ENCODE measurements at places on chromosomes 1 and 21. TPM values are rescaled to one million over a fixed set of nuclear protein-coding genes. Genes with fewer than 3 reads are reported as not detected.

The VHLL gene
- total RNA-seq = not detected

The CACHD1 gene
- 94.2 TPM for total RNA-seq

The AGL gene
- total RNA-seq = 23.7 TPM

The CA6 gene
- total RNA-seq = not detected

- no peak for DNase-seq
Observed at GRCh38 chr1:115768549-115768948, at the start of gene CASQ2. Gene CASQ2, minus strand, starts transcription at chr1:115768714. Its CDS starts 173 bp downstream, at chr1:115768541.

DNA sequence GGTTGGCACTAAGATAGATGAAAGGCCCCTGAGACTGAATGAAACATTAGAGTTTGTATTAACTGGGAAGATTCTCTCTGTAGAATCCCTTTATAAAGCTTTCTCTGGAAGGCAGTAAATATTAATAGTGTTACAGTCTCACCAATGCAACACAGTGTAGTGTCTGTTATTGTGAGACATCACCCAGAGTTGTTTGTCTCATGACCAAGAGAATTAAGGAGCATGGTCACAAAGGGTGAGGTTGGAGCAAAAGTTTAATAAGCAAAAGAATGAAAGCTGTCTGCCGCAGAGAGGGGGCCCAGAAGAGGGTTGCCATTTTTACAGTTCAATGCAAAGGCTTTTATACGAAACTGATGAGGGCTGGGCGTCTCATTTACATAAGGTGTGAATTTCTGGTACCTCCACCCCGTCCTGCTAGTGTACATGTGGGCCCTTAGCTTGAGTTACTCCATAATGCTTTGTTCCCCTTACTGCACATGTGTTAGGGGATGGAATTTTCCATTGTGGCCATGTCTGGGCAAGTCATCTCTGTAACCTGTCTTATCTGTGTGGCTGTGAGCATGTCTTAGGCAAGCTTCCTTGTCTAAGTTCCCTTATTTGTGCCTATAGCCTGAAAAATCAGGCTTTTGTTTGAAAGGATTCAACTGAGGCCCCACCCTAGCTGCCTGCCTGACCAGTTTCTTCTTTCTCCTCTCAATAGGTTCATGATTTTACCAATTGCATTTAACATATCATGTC lies 184.1 kb downstream of the RASAL2 start:
- no peak for DNase-seq

DNA sequence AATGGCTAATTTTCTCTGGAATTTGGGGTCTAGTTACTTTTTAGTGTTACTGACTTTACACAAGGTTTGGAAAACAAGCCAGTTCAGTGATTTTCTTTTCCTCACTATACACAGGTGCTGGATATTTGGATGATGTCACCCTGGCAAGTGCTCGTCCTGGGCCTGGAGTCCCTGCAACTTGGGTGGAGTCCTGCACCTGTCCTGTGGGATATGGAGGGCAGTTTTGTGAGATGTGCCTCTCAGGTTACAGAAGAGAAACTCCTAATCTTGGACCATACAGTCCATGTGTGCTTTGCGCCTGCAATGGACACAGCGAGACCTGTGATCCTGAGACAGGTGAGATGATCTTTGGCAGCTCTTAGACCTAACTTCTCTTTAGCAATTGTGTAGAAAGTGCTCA lies 64.5 kb upstream of the LAMC2 start:
- DNase-seq = no peak

- no peak for DNase-seq
Observed at GRCh38 chr1:33348194-33348593, 27.3 kb upstream of the A3GALT2 start.

- DNase-seq = no peak
Observed at GRCh38 chr1:168419736-168420135, 124.1 kb downstream of the XCL2 start.

DNA sequence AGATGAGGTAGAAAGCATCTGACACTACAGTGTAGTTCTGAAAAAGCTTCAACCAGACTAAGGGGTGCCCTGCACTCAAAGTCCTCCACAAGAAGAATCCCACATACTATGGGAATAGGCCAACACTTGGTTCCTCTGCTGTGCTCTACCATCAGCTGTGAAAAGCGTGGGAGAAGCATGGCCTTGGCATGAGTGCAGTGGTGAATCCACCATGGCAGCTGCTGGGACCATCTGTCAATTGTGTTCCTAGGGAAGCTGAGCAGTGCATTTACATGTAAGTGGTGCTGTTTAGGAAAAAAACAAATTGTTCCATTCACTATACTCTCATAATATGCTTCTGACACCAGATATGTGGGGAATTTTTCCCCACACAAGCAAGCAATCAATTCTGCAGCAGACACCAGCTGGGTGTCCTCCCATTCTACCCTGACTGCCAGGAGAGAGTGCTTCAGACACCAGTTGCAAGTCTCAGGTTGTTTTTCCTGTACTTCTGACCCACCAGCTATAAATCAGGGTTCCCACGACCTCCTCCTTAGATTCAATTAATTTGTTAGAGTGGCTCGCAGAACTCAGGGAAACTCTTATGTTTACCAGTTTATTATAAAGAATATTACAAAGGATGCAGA lies 230.8 kb upstream of the CHRM3 start:
- DNase-seq = no peak
